Inflammatory macrophage treated with lipopolysaccharide for 1 hour (primary cell): ENCODE measurements at places on chromosomes 4 and X.

DNA sequence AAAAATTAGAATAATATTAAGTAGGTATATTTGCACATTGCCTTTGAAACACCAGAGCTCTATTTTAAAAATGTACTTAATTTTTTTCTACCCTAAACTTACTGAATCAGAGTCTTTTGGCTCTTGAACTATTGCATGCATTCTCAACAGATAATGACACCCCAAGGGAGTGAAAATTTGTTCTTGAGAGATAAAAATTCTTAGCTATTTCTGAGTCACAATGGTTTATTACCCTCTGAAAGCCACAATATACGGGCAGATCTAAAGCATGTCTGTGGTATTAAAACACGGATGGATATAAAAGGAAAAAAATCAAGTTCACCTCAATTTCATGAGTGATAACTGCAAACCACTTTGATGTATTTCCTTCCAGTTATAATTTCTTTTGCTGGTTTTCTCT is 636.3 kb upstream of the FTHL17 start:
- DNase-seq = no peak

DNA sequence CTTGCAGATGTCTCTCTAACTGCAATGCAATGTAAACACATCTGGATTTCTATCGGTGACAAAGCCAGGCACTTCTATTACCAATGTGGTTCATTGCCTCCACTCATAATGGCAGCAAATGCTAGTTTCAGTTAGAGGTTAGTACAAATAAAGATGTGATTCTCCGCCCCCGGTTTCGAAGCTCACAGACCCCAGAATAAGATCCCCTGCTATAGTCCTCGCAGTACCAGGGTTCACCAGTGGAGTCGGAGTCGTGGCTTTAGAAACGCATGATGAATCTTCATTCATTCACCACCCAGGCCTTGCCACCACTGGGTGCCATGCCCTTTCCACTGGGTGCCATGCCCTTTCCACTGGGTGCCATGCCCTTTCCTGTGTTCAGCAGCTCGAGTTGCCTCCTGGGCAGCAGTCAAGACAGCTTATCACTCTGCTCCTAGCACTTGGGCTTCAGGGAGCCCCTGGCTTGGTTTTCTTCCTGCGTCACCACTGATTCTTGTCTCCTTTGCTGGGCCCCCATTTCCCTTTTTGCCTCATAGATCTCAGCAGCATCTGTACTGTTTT is 3.5 kb upstream of the NAA10 start:
- DNase-seq = no peak

GRCh38 chrX:332496-332860 is 13.9 kb upstream of the GTPBP6 start:
- no peak for DNase-seq

DNA sequence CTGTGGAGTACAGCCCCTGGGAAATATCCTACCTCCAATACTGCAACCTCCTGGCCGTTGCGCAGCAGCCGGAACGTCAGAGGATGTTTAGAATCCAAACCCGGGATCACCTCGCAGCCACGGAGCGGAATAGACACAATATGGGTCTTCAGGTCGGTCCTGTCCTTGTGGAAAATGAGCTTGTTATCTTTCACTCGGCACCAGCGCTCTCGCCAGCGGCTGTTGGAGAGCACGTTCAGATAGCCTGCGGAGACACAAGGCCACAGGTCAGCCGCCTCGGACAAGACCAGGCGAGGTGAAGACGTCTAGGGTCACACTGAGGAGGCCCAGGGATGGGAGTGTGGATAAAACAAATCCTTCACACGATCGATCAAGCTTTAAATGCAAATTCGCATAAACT is 139.3 kb downstream of the AFAP1 start:
- no peak for DNase-seq

DNA sequence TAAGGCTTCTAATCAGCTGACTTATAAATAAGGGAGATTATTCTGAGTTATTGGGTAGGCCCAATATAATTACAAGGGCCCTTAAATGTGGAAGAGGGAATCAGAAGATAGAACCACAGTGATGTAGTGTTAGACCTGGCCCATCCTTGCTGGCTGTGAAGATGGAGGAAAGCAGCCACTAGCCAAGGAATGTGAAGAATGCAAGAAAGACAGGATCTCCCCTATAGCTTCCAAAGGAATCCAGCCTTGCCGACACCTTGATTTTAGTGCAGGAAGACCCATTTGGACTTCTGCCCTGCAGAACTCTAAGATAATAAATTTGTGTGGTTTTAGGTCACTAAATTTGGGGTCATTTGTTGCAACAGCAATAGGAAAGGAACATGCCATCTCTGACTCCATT is 150.6 kb downstream of the SPATA18 start:
- DNase-seq = no peak

DNA sequence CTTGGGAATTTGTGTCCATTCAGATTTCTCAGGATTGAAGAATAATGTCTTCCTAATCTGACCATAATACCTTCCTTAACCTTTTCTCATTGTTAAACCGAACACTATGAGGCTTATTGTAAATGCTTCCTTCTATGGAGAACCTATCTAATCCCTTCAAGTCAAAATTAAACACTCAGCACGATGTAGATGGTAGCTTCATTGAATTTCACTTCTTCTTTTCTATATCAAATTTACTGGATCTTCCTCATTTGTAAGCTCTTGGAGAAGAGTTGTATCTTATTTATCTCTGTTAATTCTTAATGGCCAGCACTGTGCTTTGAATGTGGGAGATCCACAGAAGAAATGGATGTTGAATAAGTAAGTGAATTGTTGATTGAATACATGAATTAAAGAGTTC is 109.0 kb upstream of the RAPGEF2 start:
- DNase-seq = peak; percentile 21

DNA sequence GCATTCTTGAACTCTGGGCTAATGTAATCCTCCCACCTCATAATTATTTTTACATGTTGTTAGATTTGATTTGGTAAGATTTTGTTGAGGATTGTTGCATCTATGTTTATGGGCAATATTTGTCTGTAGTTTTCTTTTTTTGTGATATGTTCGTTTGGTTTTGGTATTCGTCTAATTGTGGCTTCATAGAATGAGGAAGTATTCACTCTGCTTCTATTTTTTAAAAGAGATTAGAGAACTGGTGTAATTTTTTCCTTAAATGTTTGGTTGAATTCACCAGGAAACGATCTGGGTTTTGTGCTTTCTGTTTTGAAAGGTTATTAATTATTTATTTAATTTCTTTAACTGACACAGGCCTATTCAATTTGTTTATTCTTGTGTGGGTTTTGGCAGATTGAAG is 161.2 kb upstream of the NUDT6 start:
- DNase-seq = peak; percentile 12

DNA sequence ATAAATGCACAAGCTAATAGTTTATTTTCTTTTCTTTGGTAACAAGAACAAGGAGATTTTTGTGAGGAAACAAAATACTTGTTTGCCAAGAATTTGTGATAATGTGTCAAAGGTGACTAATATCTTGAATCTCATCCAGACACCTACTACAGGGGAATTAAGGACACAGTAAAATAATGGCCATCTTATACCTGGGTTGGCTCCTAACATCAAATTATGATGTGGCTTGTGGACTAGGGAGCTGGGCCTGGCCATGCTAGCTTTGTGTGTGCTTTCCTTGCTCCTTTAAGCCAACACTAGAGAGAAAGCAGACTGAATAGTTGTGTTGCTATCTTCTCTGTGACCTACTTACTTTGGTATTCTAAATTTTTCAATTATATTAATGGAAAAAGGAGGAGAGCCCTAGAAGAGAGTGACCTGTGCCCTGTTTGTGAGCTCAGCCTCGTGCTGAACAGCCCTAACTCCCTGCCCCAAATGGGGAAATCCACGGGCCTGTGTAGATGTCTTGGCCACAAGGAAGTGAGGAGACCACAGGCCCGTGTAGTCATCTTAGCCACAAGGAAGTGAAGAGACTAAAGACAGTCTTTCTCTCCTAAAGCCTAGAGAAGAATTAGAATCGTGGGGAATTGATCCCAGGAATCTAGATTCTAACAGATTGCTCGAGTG is 23.3 kb downstream of the ARHGAP24 start:
- peak; percentile 86 for DNase-seq

- no peak for DNase-seq
Observed at GRCh38 chr4:170446782-170447181, 357.0 kb upstream of the AADAT start.

- no peak for DNase-seq
Observed at GRCh38 chr4:149713031-149713430, 102.6 kb downstream of the IQCM start.

DNA sequence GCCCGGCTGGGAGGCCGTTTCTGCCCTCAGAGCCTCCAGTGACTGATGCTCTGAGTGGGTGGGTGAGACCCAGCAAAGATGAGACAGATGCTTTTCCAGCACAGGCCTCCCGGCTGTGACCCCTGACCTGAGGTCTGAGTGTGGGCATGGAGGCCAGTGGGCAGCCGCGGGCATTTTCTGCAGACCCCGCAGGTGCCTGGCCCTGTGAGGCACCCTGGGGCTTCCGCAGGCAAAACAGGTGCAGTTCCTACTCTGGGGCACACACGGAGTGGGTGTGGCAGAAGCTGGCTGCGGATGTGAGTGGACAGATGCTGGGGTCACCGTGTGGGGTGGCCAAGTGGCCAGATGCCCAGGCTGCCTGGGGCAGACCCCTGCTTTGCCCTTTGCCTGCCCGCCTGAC is 14.8 kb downstream of the HTRA3 start:
- DNase-seq = no peak

GRCh38 chr4:16415751-16416150 is 189.5 kb upstream of the TAPT1 start:
- DNase-seq = no peak

- no peak for DNase-seq
Observed at GRCh38 chr4:42262701-42263490, 110.4 kb upstream of the BEND4 start.

- DNase-seq = no peak
Observed at GRCh38 chr4:63786171-63786570, 623.1 kb downstream of the TECRL start.

DNA sequence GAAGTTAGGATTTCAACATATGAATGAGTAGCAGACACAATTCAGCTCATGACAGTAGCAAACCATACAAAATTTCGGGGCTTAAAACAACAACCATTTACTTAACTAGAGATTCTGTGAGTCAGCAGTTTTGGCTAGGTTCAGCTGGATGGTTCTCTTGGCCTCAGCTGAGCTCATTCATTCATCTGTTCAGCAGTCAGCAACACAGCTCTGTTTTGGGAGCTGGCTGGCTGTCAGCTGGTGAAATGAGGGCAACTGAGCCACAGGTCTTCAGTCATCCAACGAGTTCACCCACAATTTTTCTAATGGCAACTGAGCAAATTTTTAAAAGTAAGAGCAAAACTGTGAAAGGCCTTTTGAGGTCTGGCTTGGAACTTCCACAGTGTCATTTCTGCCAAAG is 2005.1 kb upstream of the AGA start:
- DNase-seq = no peak

- DNase-seq = no peak
Observed at GRCh38 chr4:185660340-185660739, 125.0 kb upstream of the PDLIM3 start.

GRCh38 chrX:119488749-119489148 is 20.5 kb downstream of the SLC25A5 start:
- DNase-seq = peak; percentile 49

DNA sequence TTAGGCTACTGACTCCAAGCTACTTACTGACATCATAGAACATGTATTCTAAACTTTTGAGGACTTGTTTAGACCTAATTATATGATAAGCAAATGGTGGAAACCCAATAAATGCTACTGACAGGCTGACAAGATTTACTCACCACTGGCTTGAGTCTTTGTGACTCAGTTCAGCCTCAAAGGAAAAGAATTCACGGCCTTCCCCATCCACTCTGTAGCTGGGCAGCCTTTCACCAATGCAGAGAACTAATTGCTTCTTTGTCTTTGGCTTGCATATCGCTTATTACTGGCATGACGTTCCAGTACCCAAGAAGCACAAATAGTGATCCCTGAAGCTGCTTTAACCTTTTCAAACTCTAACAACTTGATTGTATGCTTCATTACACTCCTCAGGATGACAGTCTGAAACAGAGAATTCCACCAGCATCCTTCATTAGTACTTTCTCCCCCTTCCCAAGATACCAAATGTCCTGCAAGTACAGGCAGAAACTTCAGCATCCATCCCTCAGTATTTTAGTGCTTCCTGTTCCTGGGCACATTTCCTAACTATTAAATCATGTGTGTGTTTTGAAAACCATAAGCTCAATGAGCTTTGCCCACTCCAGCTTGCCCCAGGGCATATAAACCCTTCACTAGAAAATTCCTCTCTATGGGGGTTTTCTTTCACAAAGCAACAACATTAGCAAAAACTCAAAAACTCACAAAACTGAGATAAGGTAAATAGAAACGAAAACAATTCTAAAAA is 298.1 kb upstream of the SLC7A11 start:
- no peak for DNase-seq

GRCh38 chr4:151745481-151746231 is 15.2 kb downstream of the GATB start:
- no peak for DNase-seq

GRCh38 chr4:39502019-39502663 is 25.1 kb downstream of the UGDH start:
- DNase-seq = no peak

- peak; percentile 33 for DNase-seq
Observed at GRCh38 chrX:15242899-15243555, 26.9 kb downstream of the ASB9 start.

DNA sequence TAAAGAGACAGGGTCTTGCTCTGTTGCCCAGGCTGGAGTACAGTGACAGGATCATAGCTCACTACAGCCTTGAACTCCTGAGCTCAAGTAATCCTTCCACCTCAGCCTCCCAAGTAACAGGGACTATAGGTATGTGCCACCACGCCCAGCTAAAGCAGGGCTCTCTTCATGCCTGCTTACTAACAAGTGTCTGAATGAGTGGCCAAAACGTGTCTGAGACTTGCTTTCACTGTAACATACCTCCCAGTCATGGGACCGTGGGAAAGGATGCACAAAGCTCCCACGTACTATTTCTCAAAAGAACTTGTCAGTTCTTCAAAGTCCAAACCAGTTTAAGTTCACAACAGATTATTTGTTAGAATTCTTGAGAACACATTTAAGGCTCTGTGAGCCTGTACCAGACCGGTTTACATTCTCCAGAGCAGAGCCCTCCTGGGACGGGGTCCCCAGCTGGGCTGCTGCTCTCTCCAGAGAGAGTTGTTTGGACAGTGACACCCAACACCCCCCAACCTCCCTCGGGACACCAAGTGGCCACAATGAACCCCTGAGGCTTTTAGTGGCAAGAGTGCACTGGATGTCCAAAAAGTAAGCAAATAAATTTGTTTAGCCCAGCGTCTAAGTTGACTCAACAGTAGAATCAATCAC is 24.1 kb downstream of the SH3KBP1 start:
- DNase-seq = no peak

DNA sequence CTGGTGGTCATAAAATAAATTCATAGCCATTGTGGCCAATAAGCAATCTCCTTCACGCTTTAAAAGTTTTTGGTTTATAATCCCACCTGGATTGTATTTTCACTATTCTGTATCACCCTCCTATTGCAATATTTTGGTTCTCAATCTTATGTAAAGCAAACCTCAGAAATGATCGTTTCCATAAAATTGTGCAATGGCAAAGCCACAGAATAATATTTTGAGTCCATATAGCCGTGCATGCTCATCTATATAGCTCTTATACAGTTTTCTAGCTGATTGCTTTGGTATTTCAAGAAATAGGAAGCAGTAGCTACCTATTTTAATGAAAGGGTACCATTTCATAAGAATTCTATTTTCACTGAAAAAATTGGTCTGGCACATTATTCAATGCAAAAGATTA is 10.0 kb upstream of the HAND2 start:
- no peak for DNase-seq
